ENCODE measurements at places on chromosomes 2 and 18.

DNA sequence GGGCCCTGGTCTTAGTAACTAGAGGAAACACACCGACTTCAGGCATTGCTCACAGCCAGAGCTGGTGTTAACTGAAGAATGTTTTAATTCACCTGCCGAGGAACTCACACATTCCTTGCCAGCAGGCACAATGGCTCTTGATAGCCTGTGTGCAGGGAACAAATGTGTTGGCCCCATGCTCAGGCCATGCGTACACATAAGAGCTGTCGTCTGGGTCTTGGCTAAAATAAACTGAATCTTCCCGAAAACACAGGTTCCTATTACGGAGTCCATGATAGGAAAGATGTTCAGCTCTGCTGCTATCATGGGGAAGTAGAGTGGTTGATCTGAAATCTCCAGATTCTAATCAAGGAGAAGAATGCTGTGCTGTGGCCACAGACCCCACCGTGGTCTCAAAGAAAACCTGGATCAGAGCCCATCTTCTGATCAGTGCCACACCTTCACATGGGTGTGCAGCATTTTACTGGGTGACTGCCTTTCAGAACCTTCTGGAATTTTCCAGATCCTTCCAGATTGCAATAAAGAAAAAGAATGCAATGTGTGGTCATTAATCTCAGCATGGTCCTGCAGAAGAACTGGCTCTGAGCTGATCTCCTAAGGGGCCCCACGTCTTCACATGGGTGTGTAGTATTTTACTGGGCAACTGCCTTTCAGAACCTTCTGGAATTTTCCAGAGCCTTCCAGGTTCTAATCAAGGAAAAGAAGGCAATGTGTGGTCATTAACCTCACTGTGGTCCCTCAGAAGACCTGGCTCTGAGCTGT lies 17.2 kb downstream of the MBP start:
- DNase-seq = no peak

DNA sequence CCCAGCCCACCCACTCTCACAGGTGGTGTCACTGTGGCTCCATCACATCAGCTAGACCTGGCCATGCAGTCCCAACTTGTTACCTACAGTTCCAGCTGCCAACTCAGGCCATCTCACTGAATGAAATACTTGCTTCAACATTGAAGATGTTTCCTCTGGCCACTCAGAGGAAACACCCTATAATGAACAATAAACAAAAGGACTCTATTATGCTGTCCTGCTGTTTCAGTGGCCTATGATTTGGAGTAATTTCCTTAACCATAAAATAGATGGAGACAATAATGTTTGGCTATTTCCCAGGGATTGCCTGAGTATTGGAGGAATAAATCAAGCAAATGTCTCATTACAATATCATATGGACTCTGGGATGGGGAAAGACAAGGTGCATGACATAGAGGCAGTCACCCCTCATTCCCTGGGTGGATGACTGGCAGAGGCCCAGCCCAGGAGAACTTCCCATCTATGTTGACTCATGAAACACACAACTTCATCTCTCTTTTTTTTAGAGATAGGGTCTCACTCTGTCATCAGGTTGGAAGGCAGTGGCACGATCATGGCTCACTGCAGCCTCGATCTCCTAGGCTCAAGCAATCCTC lies 134.4 kb downstream of the TGIF1 start:
- no peak for DNase-seq

GRCh38 chr2:233165895-233166661 lies 85.4 kb upstream of the ATG16L1 start:
- no peak for DNase-seq

GRCh38 chr2:225735844-225736243 lies 336.3 kb downstream of the NYAP2 start:
- no peak for DNase-seq

GRCh38 chr2:191481305-191482070 lies 196.4 kb upstream of the NABP1 start:
- no peak for DNase-seq

- no peak for DNase-seq
Measured at GRCh38 chr2:56325661-56326345, 142.0 kb downstream of the CCDC85A start.

DNA sequence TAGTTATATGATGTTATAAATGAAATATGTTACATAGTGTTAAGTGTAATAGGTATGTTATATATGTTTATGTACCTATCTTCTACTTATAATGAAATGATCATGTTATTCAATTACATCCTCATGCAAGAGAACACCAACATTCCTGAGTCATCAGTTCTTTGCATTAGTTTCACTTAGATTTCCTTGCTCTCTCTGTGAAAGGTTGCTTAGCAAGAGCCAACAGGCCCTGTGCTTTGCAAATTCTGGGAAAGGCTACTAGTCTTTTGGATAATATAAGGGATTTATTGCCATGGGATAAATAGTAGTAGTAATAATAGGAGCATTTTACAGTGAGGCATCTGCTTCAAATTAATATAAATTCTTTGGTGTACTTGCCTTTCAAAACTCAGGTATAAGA lies 274.8 kb downstream of the SP3 start:
- DNase-seq = no peak

- no peak for DNase-seq
Measured at GRCh38 chr2:43127941-43128558, 98.4 kb downstream of the ZFP36L2 start.

GRCh38 chr2:227626580-227627151 lies 9.4 kb downstream of the SCYGR4 start:
- DNase-seq = no peak

GRCh38 chr2:50018921-50019320 lies 864.6 kb upstream of the FSHR start:
- DNase-seq = no peak

DNA sequence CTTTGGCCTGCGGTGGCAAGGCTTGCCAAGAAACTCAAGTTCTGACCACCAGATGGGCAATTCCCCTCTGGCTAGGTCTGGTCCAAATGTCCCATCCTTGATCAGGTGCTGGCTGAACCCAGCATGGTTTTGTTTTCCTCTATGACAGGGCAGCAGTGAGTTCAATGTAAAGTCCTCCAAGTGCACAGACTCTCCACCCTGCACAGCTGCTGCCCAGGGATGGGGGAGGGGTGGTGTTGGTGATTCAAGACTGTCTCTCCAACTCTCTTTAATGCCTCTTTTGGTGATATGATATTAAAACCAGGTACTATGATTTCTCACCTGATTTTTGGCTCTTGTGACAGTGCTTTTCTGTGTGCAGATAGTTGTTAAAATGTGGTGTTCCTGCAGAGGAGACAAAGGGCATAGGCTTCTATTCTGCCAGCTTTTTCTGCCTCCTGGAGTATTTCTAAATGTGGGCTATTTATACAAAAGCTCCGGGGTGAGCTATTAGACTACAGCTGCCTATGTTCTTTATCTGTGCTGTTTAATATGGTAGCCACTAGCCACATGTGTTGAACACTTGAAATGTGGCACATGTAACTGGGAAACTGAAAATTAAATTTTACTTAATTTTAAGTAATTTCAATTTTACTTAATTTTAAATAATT lies 64.0 kb upstream of the STK39 start:
- DNase-seq = no peak

GRCh38 chr2:37464067-37464466 lies 119.6 kb downstream of the QPCT start:
- DNase-seq = no peak

DNA sequence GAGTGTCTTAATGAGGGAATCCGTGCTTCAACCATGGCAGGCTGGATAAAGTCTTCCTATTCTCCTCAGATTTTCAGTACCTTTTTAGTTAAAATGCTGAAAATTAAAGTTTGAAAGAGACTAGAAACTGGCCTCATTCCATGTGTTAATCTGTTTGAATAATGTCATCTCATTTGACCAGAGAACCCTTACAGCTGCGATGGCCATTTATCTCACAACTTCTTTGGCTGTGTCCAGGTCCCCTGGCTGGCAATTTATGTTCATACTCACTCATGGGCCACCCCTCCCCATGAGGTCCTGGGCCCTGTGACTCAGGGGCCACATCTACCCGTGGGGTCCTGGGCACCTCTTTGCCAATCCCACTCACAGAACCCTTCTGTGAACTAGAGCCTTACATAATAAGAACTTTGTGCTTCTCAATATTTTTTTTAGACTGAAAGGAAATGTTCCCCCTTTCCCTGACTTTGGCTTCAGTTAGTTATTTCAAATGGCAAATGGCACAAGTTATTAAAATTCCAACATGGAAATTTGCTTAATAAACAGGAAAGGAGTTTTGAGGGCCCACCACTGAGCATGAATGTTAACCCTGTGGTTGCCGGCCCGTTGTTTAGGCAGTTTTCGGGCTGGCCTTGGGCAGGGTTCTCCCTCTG lies 134.6 kb downstream of the UXS1 start:
- DNase-seq = no peak

DNA sequence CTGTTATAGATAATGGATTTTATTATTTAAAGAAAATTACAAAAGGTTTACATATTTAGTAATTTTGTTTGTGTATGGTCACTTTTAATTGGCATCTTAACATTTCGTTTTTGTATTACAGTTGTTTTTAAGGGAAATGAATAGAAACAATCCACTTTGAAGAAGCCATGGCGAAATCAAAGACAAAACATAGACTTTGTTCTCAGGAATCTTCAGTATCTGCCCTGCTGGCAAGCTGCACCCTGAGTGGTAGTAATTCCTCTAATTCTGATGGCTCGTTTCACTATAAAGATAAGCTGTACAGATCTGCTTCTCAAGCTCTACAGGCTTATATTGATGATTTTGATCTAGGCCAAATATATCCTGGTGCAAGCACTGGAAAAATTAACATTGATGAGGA lies 2.7 kb downstream of the C18orf54 start:
- DNase-seq = no peak

DNA sequence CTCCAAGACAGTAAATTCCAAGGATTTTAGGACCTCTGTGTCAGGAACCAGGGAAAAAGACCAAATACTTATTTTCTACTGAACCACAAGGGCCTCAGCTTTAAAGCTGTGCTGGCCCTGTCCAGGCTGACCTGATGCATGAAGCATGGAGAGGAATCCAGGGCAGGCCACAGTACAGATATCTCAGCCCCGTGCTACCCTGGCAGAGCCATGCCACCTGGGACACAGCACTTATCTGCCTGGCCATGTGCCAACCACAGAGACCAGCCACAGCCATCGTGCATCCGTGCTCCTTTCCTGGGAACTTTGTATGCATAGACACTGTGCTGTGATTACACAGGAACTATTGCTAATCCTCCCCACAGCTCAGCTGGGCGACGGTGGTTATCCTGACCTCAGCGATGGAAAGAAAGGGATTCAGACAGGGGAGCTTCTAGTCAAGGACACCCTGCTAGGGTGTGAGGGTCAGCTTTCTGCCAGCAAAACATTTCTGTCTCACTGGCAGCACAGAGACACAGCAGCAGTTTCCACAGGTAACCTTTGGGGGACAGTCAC lies 687.4 kb upstream of the ID2 start:
- no peak for DNase-seq

- DNase-seq = no peak
Measured at GRCh38 chr2:60555783-60556139, 2.3 kb upstream of the BCL11A start.

- DNase-seq = no peak
Measured at GRCh38 chr2:74004212-74005182, 19.8 kb downstream of the TET3 start.

GRCh38 chr2:204365811-204366210 lies 179.5 kb upstream of the PARD3B start:
- DNase-seq = no peak

DNA sequence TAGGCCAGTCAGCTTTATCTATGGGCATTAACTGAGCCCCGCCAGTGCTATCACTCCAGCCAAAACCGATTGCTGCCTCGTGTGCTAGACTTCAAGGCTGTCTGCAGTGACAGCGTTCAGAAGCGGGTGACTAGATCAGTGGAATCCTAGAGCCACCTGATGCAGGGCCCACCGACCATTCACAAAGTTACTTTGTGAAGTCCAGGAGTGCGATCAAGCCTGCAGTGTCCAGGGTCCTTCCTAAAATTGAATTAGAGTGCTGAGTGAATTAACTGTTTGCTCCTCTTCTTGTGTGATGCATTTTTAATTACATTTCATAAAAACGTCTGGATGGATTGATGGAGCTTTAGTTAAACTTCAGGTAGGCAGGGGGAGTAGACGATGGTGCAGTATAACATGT lies 13.9 kb downstream of the PCARE start:
- no peak for DNase-seq

DNA sequence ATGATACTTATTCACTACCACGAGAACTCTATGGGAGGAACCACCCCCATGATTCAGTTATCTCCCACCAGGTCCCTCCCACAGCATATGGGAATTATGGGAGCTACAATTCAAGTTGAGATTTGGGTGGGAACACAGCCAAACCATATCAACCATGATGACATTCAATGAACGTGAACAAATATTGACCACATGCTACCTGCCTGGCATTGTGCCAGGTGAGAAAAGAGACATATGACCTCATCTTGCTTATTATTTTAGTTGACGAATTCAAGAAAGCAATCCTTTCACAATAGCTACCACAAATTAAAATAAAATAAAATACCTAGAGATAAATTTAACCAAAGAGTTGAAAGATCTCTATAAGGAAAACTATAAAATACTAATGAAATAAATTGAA lies 286.5 kb upstream of the CRIM1 start:
- no peak for DNase-seq

DNA sequence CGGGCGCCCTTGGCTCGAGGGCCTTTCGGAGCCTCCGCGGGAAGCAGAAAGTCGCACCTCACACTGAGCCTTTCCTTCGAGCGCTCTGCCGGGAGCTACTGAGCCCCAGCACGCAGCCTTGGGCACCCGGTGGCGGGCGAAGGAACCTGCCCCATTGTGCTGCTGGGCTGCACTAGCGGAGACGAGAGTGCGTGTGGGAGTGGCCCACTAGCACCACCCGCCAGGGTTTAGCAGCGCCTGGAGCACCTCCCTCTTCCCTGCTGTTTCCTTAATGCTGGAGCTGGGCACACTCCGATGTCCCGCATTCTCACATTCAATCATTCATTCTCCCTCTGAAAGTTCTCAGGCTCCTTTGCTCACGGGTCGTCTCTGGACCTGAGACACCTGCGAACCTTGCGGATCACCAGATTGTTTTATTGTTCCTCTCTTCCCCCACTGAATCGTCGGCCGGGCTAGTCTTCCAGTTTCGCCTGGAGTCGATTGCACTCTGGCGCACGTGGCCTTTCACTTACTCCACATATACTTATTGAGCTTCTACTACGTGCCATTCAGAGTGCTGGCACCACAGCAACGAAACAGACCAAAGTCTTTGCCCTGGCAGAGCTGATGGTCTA lies 8.5 kb upstream of the PAX3 start:
- no peak for DNase-seq

DNA sequence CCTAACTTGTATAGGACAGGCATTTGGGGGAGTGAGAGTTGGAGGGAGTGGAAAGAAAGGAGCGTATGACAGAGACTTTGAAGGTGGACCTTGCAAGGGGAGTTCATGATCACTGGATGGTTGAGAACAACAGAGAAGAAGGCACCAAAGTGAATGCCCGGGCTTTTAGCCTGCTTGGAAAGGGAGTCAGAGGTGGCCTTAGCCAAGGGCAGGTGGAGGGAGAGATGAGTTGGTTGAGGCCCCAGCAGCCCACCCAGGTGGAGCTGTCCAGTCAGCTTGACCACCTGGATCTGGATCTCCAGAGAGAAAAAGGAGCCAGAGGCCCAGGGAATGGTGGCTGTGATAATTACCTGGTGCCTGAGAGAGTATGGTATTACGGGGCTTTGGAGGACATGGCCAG lies 73.6 kb downstream of the COA5 start:
- no peak for DNase-seq

Measured in NK-92 treated with Interleukin-12 subunit alpha and Interleukin-12 subunit beta, amount 100 ng/mL, for 24 hours (cell line).